RPMI8226 (cell line): ENCODE measurements at places on chromosomes 12 and 14.

- no peak for DNase-seq
Measured at GRCh38 chr12:125262851-125263250, 197.6 kb downstream of the AACS start.

GRCh38 chr12:107554941-107555340 is 130.7 kb upstream of the PWP1 start:
- DNase-seq: no peak

GRCh38 chr14:74932401-74932901 is 9.4 kb upstream of the RPS6KL1 start:
- peak; percentile 24 for DNase-seq

DNA sequence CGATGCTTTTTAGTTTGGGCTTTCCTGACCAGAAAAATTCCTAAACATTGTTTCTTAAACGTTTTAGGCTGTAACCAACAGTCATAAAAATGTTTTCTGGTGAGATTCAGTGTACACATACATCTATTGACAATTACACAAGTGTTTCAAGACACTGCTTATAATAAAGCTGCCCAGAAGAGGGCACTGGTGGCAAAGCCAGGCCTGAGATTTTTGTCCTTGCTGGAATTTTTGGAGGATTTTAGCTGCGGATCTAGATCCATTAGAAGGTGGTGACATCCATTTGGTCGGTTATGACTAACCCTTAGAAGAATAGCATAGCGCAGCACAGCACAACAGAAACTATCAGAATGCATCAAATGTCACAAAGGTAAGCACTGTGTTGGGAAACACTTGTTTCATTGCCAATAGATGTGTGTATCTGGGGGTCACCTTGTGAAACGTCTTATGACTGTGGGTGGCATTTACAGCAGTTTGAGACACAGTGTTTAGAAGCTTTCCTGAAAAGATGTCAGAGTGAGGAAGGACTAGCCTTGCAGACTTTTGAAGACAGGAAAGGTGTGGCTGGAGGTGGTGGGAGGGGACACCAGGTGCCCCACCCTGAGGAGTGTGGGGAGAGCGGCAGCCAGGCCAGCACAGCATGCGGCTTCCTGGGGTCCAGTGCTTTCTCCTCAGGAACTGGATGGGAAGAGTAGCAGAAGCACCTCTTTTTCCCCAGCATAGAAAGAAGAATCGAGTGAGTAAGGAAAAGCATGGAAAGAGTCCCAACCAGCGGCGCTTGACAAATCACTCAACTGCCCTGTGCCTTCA is 54.7 kb upstream of the FKBP4 start:
- DNase-seq: peak; percentile 8

GRCh38 chr12:27534060-27534764 is 10.2 kb downstream of the PPFIBP1 start:
- no peak for DNase-seq

DNA sequence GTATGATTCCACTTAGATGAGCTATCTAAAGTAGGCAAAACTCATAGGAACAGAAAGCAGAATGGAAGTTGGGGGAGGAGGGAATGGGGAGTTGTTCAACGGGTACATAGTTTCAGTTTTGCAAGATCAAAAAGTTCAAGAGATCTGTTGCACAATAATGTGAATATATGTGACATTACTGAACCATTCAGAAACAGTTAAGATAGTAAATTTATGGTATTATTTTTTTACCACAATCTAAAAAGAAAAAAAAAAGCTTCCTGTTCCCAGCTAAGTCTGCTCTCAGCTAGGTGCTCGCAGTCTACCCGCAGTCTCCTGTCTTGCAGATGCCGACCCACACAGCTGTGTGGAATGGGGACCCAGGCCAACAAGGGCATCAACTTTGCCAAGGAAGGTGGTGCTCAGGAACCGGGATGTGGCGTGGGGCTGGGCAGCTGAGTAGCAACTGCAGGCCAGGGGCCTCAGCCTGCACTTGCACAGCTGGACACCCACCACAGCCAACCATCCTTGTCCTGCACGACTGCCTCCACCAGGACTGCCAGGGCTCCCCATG is 15.3 kb upstream of the ANO6 start:
- DNase-seq: no peak

- DNase-seq: no peak
Measured at GRCh38 chr12:107094183-107094448, 767 bp upstream of the CRY1 start.

DNA sequence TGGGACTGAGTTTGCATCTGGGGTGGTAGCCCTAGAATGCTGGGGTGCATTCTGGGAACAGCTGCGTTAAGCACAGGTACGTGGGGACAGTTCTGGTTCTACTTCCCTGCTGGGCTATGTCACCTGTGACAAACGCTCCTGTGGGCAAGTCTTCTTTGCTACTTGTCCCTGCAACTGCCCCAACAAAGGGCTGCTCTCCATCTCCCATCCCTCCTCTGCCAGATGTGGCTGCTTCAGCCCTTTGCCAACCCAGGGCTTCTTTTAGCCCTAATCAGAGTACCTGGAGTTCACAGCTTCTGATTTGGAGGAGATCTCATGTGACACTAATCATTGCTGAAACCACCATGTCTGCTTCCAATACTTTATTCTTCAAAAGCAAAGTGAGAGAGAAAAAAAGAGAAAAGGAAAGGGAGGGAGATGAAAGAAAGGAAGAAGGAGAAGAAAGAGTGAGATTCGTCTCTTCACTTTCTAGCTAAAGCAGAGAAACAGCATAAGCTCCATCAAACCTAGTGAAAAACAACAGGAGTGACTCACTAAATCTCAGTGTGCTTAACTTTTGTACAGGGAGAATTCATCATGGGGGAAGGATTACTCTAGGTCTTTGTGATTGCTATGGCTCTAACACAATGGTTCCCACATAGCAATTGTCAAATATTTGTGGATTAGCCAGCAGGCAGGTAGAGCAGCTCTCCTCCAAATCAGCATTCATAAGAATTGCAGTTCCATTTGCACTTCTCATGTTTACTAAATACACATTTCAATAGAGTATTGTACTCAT is 174.8 kb downstream of the LRIG3 start:
- no peak for DNase-seq

DNA sequence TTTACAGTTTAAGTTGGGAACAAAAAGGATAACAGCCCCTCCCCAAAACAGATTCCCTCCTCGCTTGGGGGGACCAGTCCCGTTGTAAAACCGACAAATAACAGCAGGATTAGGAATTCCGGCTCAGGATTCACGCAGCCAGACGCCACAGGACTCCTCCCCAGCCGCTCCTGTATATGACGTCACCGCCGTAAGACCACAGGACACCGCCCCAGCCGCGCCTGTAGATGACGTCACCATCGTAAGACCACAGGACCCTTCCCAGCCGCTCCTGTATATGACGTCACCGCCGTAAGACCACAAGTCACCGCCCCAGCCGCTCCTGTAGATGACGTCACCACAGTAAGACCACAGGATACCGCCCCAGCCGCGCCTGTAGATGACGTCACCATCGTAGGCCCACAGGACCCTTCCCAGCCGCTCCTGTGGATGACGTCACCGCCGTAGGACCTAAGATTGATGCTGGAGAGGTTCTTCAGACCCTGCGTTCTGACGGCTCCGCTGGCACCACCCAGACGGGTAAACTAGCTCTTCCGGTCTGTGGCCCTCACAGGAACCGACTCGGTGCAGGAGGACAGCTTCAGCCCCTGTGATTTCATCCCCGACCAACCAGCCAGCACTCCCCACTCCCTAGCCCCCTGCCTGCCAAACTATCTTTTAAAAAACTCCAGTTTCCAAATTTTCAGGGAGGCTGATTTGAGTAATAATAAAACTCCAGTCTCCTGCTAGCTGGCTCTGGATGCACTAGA is 43.9 kb upstream of the FBRSL1 start:
- DNase-seq: no peak

DNA sequence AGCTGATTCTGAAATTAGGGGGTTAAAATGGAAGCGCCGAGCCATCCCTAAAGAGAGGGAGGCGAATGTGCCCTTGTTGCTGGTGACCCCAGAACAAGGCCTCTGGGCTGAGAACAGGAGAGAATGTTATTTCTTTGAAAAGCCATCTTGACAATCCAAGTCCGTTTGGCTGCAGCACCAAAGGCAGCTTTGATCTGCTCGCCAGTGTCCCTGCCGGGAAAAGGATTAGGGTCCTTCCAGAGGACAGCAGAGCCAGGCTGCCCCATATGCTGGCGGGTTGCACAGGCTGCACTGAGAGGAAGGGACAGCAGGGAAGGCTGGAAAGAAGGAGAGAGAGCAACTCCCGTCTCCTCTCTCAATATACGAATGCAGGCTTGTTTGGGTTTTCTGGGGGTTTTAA is 141.7 kb downstream of the TMEM132C start:
- DNase-seq: no peak

DNA sequence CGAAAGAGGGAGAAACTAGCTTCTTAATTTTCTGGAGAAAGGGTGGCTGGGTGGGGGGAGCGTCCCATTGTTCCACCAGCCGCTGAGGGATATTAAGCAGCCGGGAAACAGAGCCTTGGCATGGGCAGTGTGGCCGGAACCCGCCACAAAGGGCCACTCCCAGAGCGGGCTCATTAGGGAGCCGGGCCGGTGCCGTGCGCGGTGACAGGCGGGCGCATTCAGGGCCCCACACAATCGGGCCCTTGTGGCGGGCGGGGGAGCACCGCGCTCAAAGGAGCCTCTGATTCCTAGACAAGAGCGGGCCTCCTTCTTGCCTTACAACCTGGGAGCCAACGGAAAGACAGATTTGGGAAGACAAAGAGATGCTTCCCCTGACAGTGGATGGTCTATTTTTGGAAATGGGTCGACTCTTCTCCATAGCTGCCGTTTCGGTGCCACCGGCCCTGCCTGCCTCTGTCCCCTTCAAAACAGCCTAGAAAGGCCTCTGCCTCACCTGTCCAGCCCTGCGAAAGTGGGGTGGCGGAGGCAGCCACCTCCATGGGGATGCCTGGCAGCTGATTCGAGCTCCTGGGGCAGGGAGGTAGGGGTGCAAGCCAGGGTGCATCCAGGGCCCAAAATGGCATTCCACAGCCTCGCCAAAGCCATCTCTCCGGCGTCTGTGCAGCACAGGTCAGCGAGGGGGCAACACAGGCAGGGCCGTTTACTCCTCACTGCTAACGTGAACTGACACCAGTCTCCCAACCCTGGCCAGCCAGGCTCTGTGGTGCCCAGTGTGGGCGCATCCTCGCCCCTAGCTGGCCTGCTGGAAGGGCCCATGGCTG is 10.9 kb downstream of the CCDC85C start:
- no peak for DNase-seq

DNA sequence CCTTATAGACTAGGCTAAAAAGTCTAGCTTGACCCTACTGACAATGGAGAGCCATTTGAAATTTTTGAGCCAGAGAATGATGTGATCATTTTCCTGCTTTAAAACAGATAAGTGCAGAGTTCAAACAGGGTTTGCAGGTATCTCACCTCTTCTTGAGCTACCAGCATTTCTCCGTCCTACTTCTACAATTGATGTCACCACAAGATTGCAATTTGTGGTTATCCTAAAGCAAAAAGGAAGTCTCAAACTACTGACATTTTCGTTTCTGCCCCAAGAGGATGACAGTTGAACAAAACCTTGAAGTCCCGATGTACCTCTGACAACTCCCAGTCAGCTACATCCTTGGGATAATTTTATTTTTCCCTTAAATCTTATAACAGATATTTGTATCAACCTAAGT is 86.7 kb downstream of the PTGER2 start:
- DNase-seq: no peak

DNA sequence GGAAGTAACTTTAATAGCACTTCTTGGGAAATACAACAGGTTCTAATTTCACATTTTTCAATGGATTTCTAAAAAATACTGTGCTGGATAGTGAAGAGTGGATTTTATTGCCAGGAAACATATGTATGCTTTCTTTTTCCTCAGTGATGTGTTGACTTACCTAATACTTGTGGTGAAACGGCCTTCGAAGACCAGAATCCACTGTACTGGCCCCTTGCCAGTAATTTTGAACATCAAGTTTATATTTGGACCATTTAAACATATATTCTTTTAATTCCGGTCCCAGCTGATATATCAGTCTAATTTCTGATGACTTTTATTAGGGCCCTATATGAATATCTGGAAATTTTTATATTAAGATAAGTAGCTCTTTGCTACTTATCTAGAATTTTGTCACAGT is 1.8 kb downstream of the MSRB3 start:
- no peak for DNase-seq

- no peak for DNase-seq
Measured at GRCh38 chr14:63076488-63076887, 31.2 kb upstream of the KCNH5 start.

DNA sequence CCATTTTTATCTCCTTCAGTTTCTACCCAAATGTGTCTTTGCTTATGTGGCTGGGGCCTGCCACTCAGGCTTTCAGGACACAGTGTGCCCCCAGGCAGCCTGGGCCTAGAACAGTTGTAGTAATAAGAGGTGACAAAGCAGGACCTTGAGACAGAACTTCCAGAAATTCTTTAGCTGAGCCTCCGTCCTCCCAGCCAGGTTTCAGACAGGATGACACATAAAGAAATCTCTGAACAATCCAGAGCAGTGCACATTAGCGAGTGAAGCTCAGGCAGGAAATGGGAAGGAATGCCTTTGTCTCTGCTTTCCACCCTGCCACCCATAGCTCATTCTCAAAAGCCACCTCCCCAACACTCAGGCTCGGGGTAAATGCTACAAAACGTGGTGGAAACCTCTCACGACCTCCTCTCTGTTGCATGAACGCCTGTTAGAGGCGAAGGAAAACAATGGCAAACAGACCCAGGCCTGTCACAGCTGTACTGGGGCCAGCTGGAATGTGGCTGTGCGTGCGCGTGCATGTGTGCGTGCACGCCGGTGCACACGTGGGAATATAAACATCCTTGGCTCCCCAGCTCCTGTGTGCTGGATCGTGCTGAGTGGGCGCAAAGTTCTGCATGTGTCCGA is 286.7 kb downstream of the ZFP36L1 start:
- DNase-seq: peak; percentile 81

GRCh38 chr14:51424561-51425251 is 184.7 kb downstream of the TMX1 start:
- peak; percentile 2 for DNase-seq

DNA sequence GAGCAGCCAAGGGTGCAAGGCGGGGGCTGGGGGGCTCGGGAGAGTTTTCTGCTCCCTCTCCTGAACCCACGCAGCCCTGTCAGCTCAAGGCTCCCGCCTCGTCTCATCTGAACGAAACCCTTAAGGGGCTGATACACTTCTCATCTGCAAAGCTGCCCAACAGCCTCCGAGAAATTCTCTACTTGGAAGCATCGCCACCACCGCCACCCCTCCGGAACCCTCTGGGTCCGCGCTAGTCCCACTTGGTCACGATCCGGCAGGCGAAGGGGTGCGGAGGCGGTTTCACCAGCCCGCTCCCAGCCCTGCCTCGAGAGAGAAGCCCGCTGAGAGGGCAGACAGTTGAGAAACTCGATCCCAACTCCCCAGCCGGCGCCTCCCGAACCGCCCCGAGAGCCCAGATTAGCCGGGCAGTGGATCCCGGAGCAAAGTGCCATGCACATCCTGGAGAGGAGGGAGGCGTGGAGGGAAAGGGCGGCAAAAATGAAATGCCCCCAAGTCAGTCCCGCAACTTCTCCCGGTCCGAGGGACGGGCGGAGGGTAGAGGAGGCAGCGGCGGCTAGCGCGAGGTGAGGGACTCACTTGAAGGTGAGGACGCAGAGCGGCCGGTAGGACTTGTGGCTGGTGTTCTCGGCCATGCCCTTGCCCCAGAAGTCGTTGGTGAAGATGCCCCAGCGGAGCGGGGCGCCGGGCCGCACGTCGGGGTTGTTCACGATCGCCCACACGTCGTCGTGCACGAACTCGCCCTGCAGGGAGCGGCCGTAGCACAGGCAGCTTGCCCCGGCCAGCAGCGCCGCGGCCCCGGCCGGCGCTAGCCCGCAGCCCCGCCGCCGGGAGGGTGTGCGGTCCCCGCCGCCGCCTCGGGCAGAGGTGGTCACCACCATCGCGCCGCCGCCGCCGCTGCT is 620 bp downstream of the TMTC1 start:
- peak; percentile 37 for DNase-seq

- no peak for DNase-seq
Measured at GRCh38 chr14:34386865-34387485, 75.1 kb downstream of the SPTSSA start.
